ENCODE measurements at places on chromosomes 7 and 10.

DNA sequence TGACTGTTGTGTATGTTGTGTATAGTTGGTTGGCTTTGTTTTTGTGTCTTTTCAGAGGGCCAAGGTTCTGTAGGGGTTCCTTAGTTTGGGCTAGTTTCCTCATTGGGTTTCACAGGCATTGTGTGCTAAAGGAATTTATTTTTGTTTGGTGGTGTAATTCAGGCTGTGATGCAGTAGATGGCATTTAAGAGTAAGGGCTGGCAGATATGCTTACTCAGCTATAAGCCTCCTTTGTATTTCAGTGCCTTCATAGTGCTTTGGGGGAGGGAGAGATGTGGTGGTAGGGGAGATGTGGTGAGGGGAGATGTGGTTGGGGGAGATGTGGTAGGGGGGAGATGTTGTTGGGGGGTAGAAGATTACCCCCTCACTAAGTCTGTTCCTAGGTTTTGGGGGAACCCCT lies 91.7 kb downstream of the SLC25A40 start:
- H3K4me1 ChIP-seq, result no peaks in the 10 kb centered on the region
- no peaks in the 10 kb centered on the region for H3K36me3 ChIP-seq
- H3K27me3 ChIP-seq, result no peaks in the 10 kb centered on the region
- no peak overlapping the region for H3K4me3 ChIP-seq
- H3K27ac ChIP-seq, result no peak overlapping the region
- DNase-seq, result no peak

DNA sequence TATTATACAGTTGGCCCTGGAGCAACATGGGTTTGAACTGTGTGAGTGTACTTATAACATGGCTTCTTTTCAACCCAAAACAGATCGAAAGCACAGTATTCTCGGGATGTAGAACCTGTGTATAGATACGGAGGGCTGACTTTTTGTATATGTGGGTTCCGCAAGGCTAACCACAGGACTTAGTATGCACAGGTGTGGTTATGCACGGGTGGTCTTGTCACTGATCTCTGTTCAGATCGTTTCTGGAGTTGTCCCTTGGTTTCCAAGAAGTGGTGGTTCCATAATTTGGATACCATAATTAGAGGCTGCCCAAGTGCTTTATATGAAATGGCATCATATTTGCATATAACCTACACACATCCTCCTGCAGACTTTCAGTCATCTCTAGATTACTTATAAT lies 10.9 kb upstream of the BHLHA15 start:
- DNase-seq, result no peak
- H3K27me3 ChIP-seq, result no peaks in the 10 kb centered on the region
- no peaks in the 10 kb centered on the region for H3K4me1 ChIP-seq
- H3K4me3 ChIP-seq, result no peak overlapping the region

- H3K27ac ChIP-seq, result no peak overlapping the region
- DNase-seq, result no peak
- H3K4me1 ChIP-seq, result no peaks in the 10 kb centered on the region
- H3K36me3 ChIP-seq, result peaks cover 3% of the 10 kb centered on the region
- H3K27me3 ChIP-seq, result no peaks in the 10 kb centered on the region
- H3K4me3 ChIP-seq, result no peak overlapping the region
Observed at GRCh38 chr7:13898957-13899670, 90.4 kb downstream of the ETV1 start.

DNA sequence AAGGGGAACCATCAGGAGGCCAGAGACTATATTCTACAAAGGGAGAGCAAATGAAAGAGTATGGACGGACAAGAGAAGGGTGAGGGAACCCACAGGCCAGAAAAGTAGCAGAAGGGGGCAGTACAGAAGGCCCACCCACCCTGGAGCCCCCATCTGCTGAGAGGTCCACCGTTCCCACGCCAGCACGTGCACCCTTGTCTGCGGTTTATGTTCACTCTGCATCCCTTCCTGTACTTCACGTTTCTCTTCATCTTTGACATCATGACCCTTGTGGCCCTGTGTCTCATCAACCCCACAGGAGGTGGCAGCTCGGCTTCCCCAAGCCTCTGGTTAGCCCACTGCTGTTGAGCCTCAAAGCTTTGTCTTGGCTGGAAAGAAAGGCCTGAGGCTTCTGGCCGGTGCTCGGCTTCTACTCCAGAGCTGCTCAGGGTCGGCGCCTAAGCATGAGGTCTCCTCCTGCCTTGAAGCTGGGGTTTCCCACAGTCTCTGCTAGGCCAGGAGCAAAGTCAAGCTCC lies 138.0 kb downstream of the DLG5 start:
- H3K27me3 ChIP-seq, result no peaks in the 10 kb centered on the region
- H3K4me3 ChIP-seq, result no peak overlapping the region
- no peak for DNase-seq

DNA sequence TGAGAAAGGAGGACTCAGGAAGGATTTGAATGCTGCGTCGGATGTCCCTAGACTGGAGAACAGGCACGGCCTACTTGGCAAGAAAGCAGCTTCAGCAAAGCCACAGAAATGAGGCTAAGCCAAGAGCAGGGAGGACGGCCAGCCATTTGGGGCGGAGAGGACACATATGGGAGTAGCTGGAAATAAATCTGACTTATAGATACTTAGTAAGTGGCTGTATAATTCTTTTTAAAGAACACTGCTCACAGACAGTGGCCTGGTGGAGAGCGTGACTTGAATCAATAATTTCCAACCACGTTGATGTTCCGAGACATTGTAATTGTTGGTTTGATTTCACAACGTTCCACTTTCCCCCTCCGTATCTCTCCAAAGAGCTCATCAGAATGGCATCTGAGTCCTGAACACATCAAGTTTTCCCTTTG lies 67.7 kb upstream of the JCAD start:
- H3K4me3 ChIP-seq, result no peak overlapping the region
- DNase-seq, result no peak
- H3K27ac ChIP-seq, result no peak overlapping the region
- H3K4me1 ChIP-seq, result no peaks in the 10 kb centered on the region
- no peaks in the 10 kb centered on the region for H3K36me3 ChIP-seq

- no peak for DNase-seq
- H3K27ac ChIP-seq, result no peak overlapping the region
- H3K27me3 ChIP-seq, result no peaks in the 10 kb centered on the region
- no peak overlapping the region for H3K4me3 ChIP-seq
- no peaks in the 10 kb centered on the region for H3K4me1 ChIP-seq
Observed at GRCh38 chr7:93957767-93958166, 36.2 kb downstream of the GNG11 start.

DNA sequence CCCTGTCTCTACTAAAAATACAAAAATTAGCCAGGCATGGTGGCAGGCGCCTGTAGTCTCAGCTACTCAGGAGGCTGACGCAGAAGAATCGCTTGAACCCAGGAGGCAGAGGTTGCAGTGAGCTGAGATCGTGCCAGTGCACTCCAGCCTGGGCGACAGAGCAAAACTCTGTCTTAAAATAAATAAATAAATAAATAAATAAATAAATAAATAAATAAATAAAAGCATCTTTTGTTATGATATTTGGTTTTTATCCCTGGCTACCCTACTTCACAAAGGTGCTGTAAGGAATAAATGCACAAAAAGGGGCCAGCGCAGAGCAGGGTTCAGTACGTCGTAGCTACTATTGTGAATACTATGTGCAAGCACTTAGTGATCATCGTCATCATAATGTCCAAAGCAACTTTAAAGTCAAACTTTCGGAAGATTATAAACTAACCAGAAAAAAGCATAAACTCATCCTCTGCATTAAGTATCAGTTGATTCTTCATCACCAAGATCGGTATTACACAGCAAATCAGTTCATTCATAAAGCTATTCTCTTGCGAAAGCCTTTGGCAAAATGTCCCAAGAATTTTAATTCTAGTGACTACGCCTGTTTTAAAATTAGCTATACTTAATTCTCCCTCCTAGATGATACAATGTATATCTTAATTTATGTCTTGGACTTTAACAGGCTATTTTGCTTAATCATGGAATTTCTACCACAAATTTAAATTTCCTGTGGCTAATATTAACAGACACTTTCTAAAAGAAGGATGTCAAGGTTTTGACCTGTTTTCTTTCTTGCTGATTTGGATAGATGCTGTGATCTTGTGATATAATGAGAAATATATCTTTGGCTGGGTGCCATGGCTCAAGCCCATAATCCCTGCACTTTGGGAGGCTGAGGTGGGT lies 7.6 kb upstream of the NFE2L3 start:
- H3K27me3 ChIP-seq, result no peaks in the 10 kb centered on the region
- DNase-seq, result peak; percentile 73
- no peaks in the 10 kb centered on the region for H3K36me3 ChIP-seq

Measured in lung (tissue), 17 donors.